ENCODE measurements at places on chromosomes 6 and 20.

- no peak for DNase-seq
Observed at GRCh38 chr20:47789081-47789763, 3.9 kb upstream of the SULF2 start.

DNA sequence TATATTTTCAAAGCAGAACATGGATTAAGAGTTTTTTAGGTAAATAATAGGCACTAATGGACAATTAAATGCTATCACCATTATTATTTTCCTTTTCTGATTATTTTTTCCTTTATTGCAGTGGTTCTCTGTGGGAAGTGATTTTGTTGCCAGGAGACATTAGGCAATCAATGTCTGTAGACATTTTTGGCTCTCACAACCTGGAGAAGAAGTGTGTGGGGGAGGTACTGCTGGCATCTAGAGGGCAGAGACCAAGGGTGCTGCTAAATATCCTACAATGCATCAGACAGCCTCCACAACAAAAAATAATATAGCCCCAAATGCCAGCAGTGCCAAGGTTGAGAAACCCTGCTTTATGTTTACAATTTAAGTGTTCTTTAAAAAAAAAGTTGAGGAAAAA is 8.3 kb downstream of the IFNGR1 start:
- peak; percentile 8 for DNase-seq

GRCh38 chr6:35737413-35738211 is 780 bp downstream of the ARMC12 start:
- DNase-seq: peak; percentile 86

GRCh38 chr6:82348130-82348529 is 15.5 kb upstream of the TPBG start:
- DNase-seq: no peak

DNA sequence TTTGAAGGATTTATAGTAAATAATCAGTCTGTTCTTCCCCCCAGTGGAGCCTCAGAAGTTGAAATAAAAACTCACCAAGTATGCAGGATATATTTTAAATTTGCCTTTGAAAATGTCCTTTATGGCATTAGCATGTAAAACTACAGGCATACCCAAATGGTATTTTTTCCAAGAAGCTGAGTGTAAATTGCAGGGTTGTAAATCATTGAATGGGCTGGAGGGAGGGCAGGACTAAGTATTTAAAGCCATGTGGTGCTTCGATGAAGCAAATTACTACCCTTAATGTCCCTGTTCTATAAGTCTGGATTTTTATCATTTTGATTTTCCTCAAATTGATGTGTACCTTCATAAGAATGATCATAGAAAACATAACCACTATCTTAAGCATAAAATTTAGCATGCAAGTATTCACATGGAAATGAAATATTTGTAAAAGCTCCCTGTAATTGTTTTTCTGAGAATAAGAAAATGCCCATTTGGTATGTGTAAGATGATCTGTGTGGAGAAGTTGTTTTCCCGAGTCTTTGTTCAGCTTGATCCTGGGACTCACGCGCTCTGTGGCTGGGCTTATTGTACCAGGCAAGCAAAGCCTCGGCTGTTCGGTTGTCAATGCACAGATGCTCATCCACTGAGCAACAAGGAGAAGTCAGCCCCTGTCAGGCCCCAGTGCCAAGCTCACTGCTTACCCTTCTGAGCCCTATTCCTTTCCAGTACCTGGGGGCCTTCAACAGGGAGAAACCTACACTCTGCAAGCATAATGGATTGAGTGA is 66.7 kb downstream of the CD164 start:
- no peak for DNase-seq

- no peak for DNase-seq
Observed at GRCh38 chr6:33950472-33950881, 146.7 kb upstream of the MLN start.

DNA sequence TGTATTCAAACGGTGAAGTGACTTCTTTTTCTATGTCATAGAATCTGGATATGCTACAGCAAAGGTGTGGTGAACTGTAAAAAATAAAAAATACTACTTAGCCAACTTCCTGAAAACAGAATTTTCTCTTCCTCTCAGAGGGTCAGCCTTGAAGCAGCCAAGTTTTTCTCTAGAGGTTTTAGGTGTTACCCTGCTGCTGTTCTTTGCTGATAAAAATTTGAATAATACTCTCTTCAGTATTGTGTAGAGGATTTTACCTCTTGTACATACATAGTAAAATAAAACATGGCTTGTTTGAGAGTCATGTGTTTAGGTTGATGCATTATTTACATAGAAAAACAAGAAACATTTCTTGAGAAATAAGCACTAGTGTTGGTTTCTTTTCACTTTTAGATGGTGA is 458.4 kb downstream of the TBC1D32 start:
- DNase-seq: no peak

DNA sequence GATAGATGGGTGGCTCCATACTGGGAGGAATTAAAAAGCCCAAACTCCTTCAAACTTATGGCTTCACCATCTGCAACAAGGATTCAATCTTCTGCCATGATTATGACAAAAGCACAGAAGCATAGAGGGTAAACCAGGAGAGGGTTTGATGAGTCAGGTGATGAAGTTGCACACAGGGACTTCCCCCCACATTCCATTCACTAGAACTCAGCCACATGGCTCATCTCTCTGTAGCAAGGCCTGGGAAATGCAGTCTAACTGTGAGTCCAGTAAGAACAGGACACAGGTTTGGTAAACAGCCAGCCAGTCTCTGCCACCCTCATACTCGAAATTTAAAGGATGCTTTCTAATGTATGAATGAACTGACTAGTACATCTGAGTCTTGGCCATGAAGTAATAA is 142.9 kb downstream of the HIVEP2 start:
- no peak for DNase-seq

GRCh38 chr6:142416179-142416578 is 114.4 kb downstream of the ADGRG6 start:
- no peak for DNase-seq

DNA sequence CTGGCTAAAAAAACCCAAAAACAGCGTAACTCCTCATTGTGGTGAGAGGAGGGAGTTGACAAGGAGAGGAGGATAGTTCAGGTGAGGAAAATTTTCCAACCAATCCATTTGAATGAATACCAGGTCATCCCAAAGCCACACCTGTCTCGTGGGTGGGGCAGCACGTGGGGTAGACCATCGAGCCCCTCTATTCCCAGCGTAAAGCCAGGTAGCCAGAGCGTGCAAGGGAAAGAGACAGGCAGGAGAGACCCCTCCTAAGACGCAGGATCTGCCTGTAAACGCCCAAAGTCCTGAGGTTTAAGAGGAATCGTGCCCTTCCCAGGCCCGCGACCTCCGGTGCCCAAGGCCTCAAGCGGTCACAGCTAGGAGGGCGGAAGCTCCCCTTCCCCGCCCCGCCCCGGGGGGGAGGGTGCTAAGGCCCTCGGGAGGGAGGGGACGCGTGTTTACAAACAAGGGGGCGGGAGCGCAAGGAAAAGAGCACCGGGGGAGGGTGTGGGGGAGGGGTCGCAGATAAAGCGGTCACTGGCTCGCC is 712 bp downstream of the RXRB start:
- DNase-seq: no peak

DNA sequence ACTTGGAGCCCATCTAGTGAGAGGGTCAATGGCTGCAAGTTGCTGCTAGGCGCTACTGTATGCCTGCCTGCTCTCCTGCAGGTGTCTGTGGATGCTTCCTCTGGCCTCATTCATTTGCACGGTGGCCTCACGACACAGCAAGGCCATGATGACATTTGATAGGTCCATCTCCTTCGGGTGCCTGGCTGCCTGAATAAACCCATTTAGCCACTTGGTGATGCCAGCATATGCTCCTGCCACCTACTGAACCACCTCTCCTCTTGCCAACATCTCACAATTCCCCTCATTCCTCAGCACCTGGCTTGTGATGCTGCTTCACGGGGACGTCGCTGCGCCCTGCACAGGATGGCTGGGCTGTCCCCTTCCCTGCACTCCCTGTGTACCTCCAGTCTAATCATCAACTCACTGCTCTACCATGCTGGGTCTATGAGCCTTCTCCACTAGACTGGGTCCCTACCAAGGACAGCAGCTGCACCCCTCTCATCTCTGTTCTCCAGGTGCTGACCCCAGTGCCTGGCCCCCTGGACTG is 51.1 kb downstream of the AGPAT4 start:
- DNase-seq: no peak

- no peak for DNase-seq
Observed at GRCh38 chr6:97316978-97317377, 34.0 kb upstream of the MMS22L start.

- DNase-seq: no peak
Observed at GRCh38 chr20:43770342-43770741, 43.5 kb upstream of the GTSF1L start.

DNA sequence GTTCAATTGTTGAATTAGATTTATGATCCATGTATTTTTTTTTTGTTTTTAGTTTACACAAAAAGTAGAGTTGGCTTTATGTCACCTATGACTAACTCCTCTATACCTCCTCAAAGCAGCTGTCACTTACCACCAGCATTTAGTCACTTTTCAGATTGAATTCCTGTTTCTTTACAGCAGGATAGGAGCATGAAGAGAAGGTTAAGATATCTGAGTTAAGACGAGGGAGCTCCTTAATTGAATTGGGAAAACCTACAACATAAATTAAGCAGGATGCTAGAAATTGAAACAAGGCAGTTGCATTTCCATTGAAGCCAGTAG is 237.2 kb downstream of the FARS2 start:
- DNase-seq: no peak

DNA sequence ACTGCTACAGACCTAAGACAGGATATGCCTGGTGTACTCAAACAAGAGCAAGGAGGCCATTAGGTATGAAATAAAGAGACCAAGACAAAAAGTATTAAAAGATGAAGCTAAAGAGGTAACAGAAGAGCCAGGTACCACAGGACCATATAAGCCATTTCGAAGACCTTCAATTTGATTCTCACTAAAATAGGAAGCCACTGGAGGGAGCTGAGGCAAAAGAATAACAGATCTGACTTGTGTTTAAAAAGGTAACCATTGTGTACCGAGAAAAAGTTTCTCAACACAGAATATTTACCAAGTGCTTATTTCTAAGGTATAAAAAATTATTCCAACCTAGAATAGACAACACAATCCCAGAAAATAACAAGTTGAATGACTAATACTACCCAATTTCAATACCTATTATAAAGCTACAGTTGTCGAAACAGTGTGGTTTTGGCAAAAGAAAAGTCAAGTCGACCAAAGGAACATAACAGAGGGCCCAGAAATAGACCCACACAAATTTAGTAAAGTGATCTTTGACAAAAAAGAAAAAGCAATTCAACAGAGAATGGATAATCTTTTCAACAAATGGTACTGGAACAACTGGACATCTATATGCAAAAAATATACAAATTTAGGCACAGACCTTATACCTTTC is 125.3 kb upstream of the DST start:
- no peak for DNase-seq

DNA sequence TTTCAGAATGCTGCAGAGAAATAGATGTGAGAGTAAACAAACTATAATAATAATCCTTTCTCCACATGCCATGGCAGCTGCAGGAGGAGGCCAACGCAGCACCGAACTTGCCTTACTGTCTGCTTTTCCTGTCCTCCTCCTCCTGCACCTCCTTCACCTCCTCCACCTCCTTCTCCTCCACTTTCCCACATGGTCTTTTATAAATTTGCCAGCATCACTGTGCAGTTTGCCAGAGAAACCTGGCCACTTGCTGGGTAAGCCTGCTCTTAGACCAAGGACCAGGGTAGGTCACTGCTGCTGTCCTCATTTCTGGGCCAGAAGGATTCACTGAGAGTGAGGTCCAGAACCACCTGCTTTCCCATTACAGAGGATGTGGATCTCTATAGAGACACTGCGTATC is 8.7 kb downstream of the SGK1 start:
- no peak for DNase-seq

DNA sequence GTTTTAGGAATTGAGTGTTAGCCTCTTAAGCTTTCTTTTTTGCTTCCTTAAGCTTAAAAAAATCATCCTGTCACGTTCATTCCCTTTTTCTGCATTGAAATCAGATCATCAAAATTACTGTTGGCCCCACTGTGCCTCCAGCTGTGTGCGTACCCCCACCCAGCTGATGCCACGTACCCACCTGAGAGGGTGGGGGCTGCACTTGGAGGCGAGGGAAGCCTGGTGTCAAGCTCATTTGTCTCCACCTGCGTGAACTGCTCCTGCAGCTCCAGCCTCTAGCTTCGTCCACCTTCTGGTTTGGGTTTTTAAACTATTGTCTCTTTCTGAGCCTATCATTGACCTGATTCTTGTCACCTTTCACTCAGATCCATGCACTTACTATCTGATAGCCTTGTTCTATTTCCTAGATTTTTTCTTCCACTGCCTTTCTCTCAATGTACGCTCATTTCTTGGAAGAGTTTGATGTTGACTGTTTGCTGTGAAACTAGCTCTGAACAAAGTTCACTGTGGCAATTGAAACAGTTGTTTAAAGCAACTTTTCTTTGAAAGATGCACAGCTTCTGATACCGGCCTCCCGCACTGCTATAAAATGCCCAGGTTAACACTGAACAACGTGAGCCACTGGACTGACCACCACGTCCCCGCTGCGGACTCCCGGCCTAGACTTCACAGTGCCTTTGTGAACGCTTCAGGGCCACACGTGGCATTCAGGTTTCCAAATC is 30.0 kb upstream of the IRF4 start:
- no peak for DNase-seq

- DNase-seq: no peak
Observed at GRCh38 chr20:20076297-20077065, 24.1 kb downstream of the CFAP61 start.

- DNase-seq: no peak
Observed at GRCh38 chr6:131414956-131415355, 158.1 kb upstream of the ARG1 start.

DNA sequence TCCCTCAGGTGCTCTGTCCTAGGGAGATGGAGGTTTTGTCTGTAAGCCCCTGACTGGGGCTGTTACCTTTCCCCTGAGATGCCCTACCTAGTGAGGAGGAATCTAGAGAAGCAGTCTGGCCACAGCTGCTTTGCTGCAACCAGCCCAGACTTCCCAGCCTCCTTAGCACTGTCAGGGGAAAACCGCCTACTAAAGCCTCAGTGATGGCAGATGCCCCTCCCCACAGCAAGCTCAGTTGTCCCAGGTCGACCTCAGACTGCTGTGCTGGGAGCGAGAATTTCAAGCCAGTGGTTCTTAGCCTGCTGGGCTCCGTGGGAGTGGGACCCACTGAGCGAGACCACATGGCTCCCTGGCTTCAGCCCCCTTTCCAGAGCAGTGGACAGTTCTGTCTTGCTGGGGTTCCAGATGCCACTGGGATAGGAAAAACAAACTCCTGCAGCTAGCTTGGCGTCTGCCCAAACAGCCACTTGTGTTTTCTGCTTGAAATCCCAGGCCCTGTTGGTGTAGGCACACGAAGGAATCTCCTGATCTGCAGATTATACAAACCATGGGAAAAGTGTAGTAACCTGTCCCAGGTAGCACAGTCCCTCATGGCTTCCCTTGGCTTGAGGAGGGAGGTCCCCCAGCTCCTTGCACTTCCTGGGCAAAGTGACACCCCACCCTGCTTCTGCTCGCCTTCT is 146.4 kb upstream of the PROKR2 start:
- no peak for DNase-seq

- no peak for DNase-seq
Observed at GRCh38 chr20:37999526-38000263, 33.6 kb downstream of the TTI1 start.

All from NCI-H446 (cell line).